ENCODE measurements at places on chromosomes 16 and 17.
A peak's percentile ranks its signal among the peaks of the same experiment; 100 is the strongest.

DNA sequence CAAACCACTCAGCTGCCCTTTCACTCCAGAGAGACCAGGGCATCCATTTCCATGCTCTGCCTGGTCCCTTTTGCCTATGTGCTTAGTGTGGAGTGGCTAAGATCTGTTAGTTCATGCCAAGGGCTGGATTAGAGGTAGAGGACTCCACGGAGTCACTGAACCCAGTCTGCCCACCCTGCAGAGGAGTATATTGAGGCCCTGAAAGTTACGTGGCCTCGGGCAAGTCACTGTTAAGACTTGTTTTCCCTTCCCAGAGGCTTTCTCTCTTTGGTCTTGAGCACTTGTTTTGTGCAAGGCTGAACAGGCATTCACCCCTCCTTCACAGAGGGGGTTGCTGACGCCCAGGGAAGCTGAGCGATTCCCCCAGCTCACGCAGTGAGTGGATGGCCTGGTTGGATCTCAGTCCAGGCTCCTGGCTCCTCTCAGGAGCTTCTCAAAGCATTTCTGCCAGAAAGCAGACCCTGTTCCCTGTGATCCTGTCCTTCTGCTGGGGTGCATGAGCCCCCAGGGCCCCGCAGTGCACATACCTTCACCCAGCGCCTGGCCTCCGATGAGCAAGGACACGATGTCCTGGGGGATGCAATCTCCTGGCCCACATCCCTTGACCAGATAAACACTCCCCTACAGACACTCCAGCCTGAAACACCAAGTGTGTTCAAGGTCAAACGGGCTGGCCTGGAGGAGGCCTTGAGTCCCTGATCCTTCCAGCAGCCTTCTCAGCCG is 153.4 kb upstream of the GSE1 start:
- no peak for DNase-seq

DNA sequence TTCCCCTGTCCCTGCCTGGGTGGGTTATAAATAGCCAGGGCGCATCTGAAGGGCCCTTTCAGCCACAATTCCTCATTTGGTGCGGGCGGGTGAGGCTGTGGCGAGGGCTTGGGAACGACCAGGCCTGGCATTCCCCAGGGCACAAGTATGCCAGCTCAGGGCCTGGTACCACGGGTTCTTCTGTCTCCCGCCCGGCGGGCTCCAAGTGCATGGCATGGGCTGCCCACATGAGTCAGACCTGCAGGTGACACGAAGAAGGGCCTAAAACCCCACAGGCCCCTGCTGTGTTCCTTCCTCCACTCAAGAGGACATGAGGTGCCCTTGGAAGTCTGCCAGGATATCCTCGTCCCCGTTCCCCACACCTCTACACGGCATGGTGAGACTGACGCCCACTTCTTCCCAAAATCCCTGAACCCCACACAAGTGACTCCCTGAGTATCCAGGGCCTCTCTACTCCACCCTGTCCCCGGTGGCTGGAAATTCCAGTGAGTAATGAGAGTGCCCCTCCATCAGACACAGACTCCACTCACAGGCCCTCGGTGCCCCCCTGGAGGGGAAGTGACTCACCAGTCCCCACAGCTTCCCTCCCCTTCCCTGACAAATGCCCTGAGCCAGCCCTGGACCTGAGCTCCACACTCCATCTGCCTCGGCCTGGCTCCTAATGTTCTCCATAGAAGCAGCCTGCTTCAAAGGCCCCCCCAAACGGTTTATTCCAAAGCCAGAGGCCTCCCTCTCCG is 68.8 kb downstream of the ABR start:
- DNase-seq: peak; percentile 95

DNA sequence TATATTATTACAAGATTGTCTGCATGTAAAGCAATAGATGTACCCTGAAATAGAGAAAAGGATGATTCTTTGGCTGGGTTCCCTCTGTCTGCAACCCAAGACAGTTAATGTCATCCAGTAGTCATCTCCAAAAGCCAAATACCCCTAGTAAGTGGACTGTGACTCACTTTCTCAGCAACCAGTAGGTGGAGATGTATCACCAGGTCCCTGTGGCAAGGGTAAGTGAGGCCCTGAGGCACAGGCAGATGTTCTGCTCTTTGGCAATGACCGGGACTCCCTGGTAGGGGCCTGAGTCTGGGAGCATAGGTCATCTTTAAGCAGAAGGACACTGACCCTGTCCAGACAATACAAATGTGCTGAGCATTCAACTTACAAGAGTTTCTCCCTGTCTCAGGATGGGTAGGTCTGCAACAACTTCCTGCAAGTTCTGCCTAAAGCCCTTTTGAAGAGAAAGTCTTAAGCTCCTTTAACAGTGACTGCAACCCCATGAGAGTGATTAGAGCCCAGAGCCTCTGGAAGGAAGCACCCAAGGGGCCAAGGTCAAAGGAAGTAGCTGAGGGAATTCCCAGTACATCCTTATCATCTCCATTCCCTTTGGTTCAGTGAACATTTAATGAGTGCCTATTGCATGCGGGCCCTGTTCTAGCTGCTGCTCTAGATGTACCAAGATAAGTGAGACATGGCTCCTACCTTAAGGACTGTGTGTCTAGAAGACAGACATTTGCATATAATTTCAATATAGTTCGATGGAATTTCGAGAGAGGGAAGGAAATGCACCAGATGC is 31.9 kb downstream of the PMP22 start:
- no peak for DNase-seq

DNA sequence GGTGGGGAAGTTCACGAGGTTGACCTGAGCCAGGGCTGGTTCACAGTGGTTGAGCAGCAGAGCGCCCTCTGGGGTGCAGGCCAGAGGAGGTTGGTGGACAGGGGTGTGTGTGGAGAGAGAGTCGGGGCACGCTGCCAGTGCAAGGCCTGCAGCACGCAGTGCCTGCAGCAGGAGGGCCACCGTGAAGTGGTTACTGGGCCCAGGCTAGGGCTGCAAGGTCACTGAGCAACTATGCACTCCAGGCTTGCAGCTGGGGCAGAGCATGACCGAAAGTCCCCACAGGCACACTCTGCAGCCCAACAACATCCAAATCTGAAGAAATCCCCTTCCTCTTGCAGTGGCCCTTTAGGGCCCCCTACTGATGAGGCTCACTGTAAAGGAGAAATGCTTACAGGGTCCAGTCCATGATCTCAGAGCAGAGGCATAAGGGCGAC is 89.1 kb upstream of the NOL11 start:
- DNase-seq: no peak

DNA sequence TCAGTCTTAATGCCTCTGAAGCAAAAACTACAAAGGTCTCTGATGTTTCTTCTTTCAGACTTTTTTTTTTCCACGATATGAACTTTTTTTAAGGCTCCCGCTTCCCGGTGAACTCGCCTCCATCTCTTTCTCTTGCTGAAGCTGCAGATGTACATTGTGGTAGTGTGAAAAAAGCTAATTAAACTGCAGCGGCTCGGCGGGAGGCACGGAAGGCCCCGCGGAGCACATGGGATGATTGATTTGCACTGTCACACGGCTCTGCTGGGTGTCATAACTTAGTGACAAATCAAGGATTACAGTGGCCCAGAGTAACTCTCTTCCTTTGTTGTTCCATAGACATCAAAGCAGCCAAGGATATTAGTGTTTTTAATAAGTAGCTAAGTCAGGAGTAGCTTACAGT is 196.3 kb downstream of the AXIN2 start:
- no peak for DNase-seq

GRCh38 chr17:78558181-78558850 is 18.9 kb downstream of the DNAH17 start:
- no peak for DNase-seq

DNA sequence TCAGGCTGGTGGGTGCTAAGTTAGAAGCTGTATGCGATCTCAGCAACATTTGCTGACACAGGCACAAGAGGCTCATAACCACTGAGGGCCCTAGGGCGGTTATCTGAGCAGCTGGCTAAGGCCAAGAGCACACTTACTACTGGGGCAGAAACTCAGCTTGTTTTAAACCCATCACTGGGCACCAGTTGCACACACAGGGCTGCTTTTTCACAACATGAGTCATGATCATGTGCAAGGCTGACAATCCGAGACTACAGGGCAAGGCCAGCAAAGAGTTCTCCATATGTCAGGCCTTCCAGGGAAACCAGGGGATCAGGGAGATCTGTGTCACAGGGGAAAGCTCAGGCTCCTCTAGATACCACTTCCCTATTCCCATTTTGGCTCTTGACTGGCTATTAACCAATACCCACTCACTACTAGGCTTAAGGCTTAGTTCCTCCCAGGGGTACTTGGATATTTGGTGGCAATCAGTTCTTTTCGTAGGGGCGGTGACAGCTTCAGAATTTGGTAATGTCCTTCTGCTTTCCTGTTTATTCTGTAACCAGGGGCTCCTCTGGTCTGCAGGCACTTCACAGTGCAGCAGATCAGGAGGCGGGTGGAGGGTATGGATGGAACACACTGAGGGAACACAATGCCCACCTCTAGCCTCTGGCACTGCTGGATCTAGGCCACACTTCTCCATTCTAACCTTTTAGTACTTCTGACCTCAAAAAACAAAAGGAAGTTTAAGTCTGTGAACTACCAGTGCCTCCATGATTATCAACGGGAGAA is 44.9 kb upstream of the ERN1 start:
- DNase-seq: no peak

DNA sequence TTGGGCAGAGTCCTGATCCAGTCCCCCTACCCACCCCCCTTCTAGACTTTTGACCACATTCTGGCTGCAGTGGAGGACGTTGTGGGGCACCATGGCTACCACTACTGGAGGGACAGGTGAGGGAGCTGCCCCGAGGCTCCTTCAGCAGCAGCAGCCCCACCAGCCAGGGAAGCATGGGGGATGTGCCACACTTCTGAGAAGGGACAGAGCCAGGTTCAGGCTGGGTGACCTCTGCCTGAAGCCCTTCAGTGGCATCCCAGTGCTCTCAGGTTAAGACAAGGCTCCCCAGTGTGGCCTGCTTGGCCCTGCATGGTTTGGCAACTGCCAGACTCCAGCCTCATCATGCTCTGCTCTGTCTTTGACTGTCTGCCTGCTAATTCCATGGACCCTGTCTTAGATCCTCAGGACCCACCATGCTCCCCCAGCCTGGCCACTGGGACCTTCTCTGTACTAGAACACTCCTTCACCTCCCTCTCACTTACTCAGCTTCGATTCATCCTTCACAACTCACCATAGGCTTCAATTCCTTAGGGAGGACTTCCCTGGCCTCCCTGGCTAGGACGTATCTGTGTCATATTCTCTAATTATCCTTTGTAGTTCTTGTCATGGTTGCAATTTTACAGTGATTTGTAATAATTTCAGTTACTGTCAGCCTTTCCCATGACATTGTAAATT is 8.8 kb downstream of the SLC9A5 start:
- no peak for DNase-seq

DNA sequence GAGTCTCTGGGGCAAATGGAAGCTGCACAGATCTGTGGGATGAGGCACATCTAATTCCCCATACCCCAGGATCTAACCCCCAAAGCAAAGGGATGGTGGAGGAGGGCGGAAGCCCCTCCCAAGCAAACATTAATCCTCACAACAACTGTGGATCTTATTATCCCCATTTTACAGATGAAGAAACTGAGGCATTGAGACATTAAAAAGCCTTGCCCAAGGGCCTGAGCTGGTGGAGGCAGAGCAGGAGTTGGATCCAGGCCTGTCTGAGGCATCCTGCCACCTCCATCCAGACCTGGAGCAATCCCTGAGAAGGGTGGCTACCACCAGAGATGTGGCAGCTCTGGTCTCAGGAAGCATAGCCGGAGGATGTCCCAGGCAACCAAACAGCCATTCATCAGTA is 17.7 kb upstream of the CBFB start:
- no peak for DNase-seq

- no peak for DNase-seq
Measured at GRCh38 chr17:12603566-12603965, 62.1 kb upstream of the MYOCD start.

DNA sequence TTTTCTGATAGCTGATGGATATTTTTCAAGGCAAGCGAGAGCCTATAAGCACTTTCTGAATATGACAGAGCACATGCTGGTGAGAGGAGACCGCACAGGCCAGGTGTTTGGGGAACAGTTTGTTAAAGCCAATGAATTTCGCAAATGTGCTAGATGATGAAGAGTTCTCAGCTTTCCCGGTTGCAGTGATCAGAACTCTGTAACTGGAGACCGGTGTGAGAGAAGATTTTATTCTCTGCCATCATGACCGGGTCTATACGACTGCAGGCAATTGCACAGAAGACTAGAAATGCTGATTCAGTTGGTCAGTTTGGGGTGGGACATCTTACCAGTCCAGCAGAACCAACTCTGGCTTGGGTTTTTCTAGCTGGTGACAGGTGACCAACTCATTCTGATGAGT is 25.4 kb downstream of the SMTNL2 start:
- no peak for DNase-seq

GRCh38 chr17:67328026-67328425 is 38.4 kb downstream of the PSMD12 start:
- DNase-seq: no peak

- no peak for DNase-seq
Measured at GRCh38 chr16:11302977-11303376, 21.8 kb upstream of the PRM1 start.

DNA sequence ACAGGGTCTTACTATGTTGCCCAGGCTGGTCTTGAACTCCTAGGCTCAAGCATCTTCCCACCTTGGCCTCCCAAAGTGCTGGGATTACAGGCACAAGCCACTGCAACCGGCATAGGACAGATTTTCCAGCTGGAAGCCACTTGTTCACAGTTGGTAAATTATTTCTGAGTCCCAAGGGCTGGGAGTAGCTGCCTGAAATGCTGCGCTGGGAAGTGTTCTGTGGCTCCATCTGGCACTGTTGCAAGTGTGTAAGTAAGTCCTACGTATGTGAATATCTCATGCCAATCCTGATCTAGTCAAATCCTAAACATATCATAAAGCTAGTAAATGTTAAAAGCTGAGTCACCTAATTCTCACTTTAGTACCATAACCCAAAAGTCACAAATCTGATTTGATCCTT is 48.1 kb downstream of the YWHAE start:
- no peak for DNase-seq

GRCh38 chr17:79131701-79132100 is 57.1 kb downstream of the ENGASE start:
- DNase-seq: no peak

- DNase-seq: no peak
Measured at GRCh38 chr17:49741009-49741691, 22.8 kb downstream of the FAM117A start.

- DNase-seq: no peak
Measured at GRCh38 chr17:37239690-37240334, 136.0 kb upstream of the C17orf78 start.

- no peak for DNase-seq
Measured at GRCh38 chr17:81241648-81242420, 2.7 kb downstream of the NDUFAF8 start.

- no peak for DNase-seq
Measured at GRCh38 chr16:57092786-57093411, 516 bp downstream of the CPNE2 start.

- DNase-seq: no peak
Measured at GRCh38 chr16:83338138-83338537, 469.6 kb upstream of the HSBP1 start.

Measured in coronary artery (tissue), 2 donors.